ENCODE measurements at places on chromosomes 6 and 20.

GRCh38 chr20:6705106-6705766 lies 62.2 kb upstream of the BMP2 start:
- DNase-seq: no peak

GRCh38 chr6:156774863-156775405 lies 2.2 kb upstream of the ARID1B start:
- DNase-seq: no peak

GRCh38 chr6:77368660-77369313 lies 94.5 kb downstream of the HTR1B start:
- no peak for DNase-seq

GRCh38 chr20:46549188-46549972 lies 1.1 kb downstream of the OCSTAMP start:
- DNase-seq: no peak

DNA sequence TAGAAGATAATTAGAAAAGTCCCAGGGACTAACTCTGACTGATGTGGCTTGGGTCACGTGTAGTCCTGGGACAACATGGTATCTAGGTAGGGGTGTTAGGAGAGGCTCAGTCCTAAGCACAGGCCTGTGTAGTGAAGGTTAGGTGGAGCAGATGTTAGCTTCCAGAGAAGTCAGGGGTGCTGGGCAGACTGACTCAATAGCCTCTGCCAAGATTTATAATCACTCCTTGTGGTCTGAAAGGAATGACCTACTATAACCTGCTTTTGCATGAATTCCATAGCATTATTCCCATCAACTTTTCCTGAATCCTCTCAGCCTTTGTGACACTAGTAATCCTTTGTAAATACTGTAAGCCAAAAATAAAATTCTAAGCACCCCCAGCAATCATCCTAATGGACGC lies 10.2 kb upstream of the PEX7 start:
- DNase-seq: no peak

GRCh38 chr6:24257282-24257681 lies 100.6 kb downstream of the DCDC2 start:
- no peak for DNase-seq

DNA sequence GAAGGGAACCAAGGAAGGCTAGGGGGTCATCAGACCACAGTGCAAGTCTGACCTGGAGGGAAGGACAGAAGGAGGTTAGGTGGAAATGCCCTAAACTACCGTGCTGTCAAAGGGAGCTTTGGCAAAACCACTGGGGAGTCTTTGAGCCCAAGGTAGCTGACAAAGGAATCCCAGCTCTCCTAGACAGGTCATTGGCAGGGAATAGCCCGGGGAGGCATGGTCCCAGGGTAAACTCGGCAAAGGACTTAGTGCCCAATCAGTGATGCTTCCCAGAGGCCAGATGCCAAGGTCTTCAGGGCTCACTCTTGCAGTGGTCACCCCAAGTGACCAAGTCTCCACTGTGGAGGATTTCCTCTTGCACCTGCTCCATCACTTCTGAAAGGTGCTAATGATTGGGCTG lies 102.3 kb upstream of the CDYL start:
- DNase-seq: no peak

GRCh38 chr20:17024513-17025119 lies 202.2 kb upstream of the PCSK2 start:
- no peak for DNase-seq

- DNase-seq: no peak
Measured at GRCh38 chr6:41420186-41420585, 84.8 kb downstream of the NCR2 start.

DNA sequence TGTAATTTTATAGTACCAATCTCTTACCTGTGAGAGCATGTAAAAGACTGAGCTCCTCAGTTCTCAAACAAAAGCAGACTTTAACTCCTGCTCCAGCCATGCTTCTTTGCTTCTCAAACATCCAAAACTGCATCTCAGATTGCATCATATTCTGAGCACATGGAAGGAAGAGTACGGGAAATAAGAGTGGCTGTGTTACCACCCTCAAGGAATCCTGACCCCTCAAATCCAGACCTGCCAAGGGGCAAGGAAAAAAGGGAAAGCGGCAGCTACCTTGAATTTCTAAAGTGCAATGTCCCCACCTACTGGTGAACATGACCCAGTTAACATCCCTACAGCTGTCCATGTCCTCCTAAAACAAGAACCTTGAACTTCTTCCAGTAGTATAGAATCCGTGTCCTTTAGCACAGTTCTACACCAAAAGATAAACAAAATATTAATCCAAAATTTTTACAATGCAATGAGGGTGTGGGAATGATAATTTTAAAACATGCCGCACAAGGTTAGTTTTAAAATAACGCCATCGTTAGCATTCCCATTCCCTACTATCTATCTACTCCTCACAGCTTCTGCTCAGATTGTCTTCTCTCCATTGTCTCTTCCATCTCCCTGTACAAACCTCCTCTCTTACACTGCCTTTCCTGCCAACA lies 34.1 kb upstream of the HLA-DQB1 start:
- no peak for DNase-seq

DNA sequence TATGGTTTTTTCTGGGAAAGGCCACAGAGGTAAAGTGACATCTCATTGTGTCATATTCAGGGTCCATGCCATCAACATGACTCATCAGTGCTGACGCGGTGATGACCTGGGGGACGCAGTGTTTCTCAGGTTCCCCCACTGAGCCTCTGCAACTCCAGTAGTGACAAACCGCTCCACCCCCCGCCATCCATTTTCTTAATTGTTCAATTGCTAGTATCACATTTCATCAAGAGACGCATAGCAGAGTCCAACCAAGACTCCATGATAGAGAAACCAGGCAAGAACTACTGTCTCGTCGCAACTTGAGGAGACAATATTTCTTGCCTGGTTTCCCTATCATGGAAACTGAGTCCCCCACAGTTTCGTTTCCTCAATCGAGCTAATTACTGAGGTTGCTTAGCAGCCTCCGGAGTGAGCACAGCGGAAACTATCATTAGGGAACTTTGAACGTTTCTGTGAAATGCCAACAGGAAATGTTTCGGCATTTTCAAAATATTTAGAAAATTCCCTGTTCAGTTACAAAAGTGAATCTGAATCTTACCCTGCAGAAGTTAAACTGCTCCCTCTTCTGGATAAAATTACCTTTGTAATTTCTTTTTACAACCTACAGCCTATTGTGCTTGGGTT lies 12.2 kb upstream of the SERPINB1 start:
- DNase-seq: peak; percentile 91
